Spleen (tissue), 13 donors: ENCODE measurements at places on chromosomes 7 and 10. TPM values are rescaled to one million over a fixed set of nuclear protein-coding genes. Genes with fewer than 3 reads are reported as not detected.

DNA sequence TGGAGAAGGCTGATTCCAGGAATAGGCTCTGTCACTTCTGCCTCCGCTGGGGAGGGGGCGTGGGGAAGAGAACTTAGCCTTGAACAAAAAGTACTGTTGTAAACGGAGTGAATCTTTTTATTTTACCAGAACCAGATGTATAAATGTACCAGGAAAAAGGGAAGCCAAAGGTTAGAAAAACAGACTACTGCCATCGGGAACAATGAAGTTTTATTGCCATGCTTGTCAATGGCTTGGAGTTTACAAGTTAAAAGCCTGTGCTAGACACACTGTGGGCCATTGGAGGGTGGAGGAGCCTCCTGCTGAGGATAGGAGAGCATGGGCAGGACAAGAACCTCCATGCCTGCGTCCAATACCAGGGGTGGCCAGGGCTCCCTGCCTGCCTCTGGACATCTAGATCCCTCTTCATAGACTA is 161.7 kb upstream of the LYZL2 start:
- no peaks in the 10 kb centered on the region for H3K36me3 ChIP-seq
- peak; percentile 63 for DNase-seq
- H3K27ac ChIP-seq = no peak overlapping the region
- peaks cover 15% of the 10 kb centered on the region for H3K4me1 ChIP-seq
- no peak overlapping the region for H3K4me3 ChIP-seq
- no peaks in the 10 kb centered on the region for H3K27me3 ChIP-seq

The DGKI gene
- 0.63 TPM for total RNA-seq

DNA sequence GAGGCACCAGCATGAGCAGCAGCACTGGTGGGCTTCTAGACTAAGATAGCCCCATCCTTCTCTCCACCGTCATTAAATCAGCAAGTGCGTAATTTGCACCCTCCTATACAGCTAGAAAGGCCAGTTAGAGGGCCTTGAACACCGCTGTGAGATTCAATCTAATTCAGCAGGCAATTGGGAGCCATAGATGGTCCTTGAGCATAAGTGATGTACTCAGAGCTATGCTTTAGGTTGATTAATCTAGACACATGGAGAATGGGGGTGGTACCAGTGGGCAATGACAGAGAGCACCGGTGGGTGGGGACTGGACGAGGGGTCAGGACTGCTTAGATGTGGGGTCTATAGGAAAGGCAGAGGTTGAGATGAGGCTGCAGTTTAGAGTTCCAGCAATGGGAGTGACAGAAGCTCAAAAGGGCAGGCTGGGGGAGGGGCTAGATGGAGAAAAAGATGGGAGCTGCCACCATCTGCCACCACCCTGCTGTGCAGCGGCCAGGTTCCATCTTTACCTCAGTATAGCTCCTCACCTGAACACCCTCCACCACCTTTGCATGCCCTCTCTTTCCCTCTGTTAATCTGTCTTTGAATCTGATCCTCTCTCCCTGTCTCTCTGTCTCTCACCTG is 87.3 kb downstream of the C10orf105 start:
- peaks cover 6% of the 10 kb centered on the region for H3K27me3 ChIP-seq
- no peak for DNase-seq
- H3K4me3 ChIP-seq = no peak overlapping the region
- H3K27ac ChIP-seq = no peak overlapping the region
- no peaks in the 10 kb centered on the region for H3K4me1 ChIP-seq
- no peaks in the 10 kb centered on the region for H3K36me3 ChIP-seq

- H3K27me3 ChIP-seq = no peaks in the 10 kb centered on the region
- H3K36me3 ChIP-seq = peaks cover 42% of the 10 kb centered on the region
- peaks cover 10% of the 10 kb centered on the region for H3K4me1 ChIP-seq
- peak overlapping the region; percentile 85 for H3K27ac ChIP-seq
- H3K4me3 ChIP-seq = peak overlapping the region; percentile 79
- no peak for DNase-seq
Observed at GRCh38 chr7:47978790-47979144, 648 bp downstream of the HUS1 start.

DNA sequence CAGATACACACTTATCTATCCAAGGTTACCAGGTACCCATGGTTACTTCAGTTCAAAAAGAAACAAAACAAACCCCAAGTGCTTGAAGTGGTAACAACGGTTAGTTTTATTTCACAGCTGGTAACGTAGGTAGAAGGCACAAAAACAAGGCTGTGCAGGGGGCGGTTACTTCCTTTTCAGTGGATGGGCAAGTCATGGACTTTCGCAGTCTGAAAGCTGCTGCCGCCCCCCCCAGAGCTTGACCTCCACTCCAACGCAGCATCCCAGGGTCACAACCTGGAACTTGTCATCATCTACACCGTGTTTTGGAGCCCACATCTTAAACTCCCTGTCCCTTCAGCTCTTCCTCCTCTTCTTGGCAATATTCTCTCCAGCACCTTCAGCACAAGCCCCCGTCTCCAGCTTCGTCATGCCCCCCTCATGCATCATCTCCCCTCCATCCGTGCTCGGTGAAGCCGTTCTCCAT is 181.2 kb upstream of the ITGB1 start:
- no peak for DNase-seq
- no peaks in the 10 kb centered on the region for H3K36me3 ChIP-seq
- no peak overlapping the region for H3K27ac ChIP-seq
- H3K4me3 ChIP-seq = no peak overlapping the region
- peaks cover 34% of the 10 kb centered on the region for H3K4me1 ChIP-seq

DNA sequence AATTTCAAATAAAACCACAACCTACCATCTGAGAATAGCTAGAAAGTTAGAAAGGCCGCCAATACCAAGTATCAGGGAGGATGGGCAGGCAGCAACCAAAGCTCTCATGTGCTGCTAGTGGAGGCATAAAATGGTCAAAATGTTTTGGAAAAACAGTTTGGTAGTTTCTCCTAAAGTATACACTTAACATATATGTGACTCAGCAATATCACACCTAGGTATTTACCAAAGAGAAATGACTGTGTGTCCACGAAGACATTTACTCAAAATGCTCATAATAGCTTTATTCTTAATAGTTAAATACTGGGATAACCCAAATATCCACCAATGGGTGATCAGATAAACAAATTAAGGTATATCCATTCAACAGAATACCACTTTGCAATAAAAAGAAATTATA is 14.3 kb downstream of the RHEB start:
- H3K4me3 ChIP-seq = no peak overlapping the region
- no peak overlapping the region for H3K27ac ChIP-seq
- peaks cover 19% of the 10 kb centered on the region for H3K4me1 ChIP-seq
- DNase-seq = no peak

GRCh38 chr7:48452218-48452617 is 281.0 kb downstream of the ABCA13 start:
- no peaks in the 10 kb centered on the region for H3K4me1 ChIP-seq
- no peak overlapping the region for H3K4me3 ChIP-seq
- no peak overlapping the region for H3K27ac ChIP-seq
- no peak for DNase-seq
